ENCODE measurements at places on chromosomes 16 and 17.

- DNase-seq: no peak
Observed at GRCh38 chr17:57275071-57275764, 18.9 kb downstream of the MSI2 start.

- no peak for DNase-seq
Observed at GRCh38 chr16:1311738-1312466, 2.5 kb downstream of the UBE2I start.

DNA sequence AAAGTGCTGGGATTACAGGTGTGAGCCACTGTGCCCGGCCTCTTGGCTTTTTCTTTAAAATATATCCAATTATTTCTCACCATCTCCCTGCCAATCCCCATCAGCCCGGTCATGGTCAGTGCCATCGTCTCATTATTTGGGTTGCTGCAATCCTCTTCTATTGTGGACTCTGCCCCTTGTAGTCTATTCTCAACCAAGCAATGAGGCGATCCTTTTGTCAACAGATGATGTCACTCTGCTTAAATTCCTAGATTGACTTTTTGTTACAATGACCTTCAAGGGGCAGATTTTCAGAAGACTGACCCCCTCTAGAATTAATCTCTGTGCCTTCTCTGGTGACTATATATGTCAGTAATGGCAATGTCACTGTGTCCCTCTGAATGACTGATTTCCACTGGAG is 384.7 kb downstream of the UTP18 start:
- DNase-seq: no peak

GRCh38 chr16:88550246-88550661 is 19.9 kb upstream of the ZC3H18 start:
- DNase-seq: no peak

DNA sequence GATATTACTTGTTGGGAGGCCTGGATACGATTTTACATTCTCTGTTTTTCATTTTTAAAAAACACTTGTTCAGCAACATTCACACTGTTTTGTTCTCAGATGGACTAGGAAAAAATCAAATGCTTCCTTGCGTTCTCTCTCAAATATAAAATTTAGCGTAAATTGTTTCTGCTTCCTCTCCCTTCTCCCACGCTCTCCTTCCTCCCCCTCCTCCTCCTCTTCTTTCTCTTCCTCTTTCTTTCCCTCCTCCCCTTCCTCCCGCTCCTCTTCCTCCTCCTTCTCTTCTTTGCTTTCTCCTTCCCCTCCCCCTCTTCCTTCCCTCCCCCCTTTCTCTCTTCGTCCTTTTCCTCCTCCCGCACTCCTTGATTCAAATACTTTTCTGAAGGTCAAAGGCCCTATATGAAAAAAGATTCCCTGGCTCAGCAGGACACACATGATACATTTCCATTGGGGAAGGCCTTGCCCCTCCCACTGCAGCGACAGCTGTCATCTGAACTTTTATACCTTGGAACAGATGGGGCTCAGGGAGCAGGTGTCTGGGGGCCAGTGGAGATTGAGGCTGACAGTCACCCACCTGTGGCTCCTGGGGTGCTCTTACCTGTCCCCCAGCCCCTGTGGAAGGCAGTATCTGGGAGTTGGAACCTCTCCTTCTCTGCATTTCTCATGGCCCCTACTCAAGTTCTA is 99.4 kb upstream of the SDK2 start:
- DNase-seq: no peak

DNA sequence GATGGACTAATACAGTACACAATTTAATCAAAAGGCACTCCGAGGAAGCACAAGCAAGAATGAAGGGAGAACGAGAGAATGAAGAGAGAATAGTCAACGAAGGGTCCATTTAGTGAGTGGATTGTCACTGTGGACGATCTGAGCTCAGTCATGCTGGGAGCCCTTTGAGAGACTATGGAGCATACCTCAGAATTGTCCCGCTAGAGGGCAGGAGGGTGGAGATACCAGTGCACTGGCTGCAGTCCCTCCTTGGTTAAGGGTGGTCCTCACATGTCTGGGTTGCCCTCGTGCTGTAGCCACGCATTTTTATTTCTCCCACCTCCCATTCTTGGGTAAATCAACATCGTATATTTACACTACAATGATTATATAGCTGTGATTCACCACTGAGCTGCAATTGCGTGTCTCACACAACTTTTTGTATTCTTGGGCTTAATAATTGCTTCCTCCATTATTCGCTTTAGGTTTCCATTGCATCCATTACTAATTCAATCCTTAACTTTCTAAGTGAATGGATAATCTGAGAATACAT is 33.2 kb upstream of the FAM20A start:
- no peak for DNase-seq

- peak; percentile 1 for DNase-seq
Observed at GRCh38 chr16:52069866-52070265, 477.1 kb downstream of the TOX3 start.

DNA sequence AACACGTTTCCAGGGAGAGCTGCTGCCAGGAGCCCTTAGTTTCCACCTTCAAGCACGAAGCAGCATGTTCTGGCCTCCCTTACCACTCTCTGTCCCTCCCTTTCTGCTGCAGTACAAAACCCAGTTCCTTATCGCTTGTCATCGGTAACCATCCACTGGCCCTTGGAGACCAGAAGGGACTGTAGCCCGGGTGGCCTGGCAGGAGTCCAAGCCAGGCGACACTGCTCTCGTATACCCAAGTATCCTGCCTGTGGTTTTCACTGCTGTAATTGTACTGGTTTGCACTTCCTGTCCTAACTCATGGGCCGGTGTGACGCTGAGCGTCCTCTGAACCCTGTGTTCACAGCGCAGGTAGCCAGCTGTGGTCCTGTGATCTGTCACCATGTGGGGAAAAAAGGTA is 81.1 kb downstream of the MAF start:
- DNase-seq: no peak

DNA sequence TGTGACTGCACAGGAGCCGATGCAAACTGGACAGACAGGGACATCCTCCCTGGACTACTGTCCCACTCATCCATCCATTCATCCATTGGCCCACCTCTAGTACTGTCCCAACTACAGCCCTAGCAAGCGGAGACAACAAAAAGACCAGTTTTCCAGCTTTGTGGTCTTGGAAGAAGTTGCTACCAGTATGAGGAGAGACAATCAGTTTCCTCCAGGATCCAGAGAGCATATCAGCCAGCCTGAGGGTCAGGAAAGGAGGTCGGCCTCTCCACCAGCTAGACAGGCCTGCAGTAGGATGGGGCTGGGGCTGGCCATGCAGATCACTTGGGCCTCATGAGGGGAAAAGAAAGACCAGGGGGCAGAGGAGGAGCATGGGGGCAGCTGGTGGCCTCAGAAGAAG is 16.8 kb downstream of the KRT33A start:
- DNase-seq: no peak

DNA sequence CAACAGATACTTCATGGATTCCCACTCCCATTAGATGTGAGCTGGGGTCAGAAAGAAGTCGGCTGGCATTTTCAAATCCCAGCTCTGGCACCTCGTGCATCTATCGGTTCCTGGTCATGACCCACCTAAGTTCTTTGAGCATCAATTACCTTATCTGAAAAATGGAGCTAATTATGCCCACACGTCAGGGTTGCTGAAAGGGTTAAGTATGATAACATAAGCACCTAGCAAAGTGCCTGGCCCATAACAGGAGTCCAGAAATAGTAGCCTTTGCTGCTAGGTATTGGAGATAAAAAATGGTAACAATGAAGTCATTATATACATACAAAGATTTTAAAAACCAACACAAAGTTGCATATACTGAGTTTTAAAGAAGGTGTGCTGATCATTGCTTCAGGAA is 14.1 kb upstream of the GNA13 start:
- no peak for DNase-seq

GRCh38 chr17:7003745-7004144 is 7.9 kb downstream of the ALOX12 start:
- no peak for DNase-seq

DNA sequence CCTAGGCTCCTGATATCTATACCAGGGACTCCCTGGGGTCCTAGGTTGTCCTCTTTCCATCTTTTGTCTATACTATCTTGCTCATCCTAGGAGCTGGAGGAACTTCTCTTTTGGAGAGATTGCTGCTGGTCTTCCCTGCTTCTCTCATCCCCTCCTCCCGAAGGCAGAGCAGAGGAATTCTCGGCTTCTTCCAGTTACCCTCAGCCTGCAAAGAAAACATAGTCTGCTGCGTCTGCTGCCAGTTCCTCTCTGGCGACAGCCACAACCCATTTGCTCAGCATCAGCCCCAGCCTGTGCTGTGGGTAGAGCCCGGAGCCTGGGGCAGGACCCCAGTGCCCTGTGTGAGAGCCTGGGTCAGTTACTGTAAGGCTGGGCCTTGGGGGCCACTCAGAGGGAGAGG is 21.5 kb upstream of the DYNLL2 start:
- no peak for DNase-seq

- no peak for DNase-seq
Observed at GRCh38 chr16:69270831-69271230, 40.3 kb upstream of the VPS4A start.

DNA sequence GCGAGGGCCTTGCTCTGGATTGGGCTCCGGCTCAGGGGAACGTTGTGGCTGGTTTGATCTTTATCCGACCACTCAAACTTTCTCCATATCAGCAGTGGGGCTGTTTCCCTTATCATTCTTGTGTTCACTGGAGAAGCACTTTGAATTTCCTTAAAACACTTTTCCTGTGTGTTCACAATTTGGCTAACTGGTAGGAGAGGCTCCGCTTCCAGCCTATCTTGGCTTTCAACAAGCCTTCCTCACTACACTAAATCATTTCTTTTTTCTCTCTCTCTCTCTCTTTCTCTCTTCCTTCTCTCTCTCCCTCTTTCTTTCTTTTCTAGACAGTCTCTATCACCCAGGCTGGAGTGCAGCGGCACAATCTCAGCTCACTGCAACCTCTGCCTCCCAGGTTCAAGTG is 43.0 kb downstream of the ABR start:
- no peak for DNase-seq

GRCh38 chr16:81313701-81314602 is 810 bp upstream of the GAN start:
- peak; percentile 80 for DNase-seq

DNA sequence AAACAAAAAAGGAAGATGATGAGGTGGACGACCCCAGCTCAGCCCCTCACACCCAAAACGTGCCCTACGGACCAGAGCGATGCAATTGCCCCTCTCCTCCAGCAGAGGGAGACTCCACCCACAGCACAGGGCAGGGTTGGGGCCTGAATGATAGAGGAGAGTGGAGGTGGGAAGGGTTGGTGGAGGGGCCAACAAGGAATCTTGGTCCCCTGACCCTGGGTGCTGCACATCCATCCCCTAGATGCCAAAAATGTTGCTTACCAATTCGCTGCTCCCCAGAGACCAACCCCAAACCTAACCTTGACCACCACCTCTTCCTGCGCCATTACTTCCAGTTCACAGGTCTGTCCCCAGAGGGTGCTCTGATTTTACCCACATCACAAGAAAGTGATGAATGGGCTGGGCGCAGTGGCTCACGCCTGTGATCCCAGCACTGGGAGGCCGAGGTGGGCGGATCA is 12.9 kb downstream of the P2RX5 start:
- peak; percentile 39 for DNase-seq

DNA sequence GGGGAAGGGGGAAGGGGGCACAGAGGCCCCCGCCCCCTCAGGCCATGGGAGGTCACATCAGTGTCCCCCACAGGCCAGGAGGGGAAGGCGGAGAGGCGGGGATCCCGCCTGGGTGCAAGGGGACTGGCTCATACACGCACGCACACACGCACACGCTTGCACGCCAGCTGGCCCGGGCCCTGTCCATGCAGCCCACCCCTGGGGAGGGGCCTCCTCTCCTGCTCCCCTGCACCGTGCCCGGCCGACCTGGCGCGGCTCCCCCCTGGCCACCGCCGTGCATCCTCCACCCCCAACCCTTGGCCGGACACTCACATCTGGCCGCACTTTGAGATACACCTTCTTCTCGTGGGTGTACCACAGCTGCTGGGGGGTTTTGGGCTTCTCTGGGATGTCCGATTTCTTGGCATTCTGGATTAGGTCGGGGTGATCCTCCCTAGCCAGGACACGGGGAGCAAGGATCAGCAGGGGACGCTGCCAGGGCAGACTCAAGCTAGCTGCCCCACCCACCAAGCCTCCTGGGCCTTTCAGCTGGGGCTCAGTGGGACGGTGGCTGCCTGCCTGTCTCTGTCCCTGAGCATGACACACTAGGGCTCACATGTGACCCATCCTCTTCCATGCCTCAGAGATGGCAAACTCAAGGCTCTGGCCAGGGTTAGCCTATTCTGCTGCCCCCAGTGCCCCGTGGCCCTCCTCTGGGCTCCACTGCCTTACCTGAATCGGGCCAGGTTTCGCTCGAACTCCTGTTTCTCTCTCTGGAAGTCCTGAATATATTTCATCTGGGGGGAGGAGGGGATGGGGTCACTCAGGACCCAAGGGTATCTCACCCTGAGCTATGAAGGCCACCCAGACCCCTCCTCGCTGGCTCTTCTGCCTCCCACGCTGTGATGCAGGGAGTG is 6.7 kb downstream of the UBTF start:
- DNase-seq: no peak

DNA sequence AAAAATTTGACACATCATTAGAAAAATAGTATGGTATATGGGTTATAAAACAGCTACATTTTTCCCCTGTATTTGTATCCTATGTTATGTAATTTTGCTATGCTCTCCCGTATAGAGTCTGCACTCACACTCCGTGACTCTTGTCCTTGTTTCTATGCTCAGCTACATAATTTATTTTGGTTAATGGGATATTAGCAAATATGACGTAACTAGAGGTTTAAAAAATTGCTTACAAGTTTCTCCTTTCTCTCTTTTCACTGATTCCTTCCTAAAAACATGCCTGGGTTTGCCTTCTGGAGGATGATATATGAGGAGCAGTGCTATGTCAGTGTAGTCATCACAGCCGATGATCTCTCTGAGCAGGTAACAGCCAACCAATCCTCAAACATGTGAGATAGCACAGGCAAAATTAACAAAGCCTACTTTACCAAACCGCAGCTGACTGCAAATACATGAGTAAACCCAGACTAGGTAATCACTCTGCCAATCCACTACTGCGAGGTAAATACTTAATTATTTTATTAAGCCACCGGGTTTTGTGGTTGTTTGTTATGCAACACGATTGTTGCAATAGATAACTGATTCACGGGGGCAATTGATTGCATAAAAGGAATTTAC is 126.9 kb downstream of the KIF2B start:
- no peak for DNase-seq
